ENCODE measurements at places on chromosomes 1 and 21.

DNA sequence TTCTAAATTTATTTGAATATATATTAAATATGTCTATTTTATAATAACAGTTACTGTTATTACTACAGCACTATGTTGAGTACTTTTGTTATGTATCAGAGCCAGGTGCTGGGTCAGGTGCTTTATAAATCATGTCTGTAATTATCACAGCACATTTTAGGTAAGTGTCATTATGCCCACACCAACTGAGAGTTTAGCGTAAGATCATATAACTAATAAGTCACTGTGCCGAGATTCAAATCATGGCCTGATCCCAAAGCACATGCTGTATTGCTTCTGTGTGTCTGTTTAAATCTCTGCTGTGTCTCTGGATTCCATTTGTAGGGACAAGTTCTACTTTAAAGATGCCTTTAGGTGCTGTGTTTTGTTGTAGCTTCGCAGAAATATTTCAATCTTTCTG lies 1.9 kb downstream of the GPSM2 start:
- DNase-seq = no peak

- no peak for DNase-seq
Observed at GRCh38 chr1:200979574-200980451, 43.7 kb downstream of the KIF21B start.

- DNase-seq = no peak
Observed at GRCh38 chr1:45622524-45623394, 1.1 kb downstream of the CCDC17 start.

GRCh38 chr1:74522148-74522547 lies 9.7 kb upstream of the LRRC53 start:
- no peak for DNase-seq

- no peak for DNase-seq
Observed at GRCh38 chr1:1221887-1222574, 8.1 kb upstream of the TNFRSF4 start.

DNA sequence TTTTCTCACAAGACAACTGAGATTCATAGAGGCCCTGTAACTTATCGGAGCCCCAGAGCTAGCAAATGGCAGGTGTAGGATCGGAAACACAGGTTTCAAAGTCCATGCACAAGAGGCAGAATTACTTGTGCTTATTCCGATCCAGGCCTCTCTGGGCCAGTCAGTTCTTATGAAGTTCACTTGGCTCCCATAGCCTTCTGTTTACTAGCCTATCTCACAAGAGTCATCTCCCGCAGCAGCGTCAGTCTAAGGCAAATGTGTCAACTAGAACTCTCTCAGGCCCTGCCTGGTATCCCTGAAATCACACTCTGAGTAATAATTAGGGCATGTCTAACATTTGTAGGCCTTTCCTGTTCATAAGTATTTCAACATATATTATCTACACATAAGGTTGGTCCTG lies 43.3 kb downstream of the PHC2 start:
- DNase-seq = no peak

GRCh38 chr1:26907071-26907917 lies 6.5 kb downstream of the NR0B2 start:
- no peak for DNase-seq

GRCh38 chr1:67749844-67750690 lies 65.1 kb downstream of the GADD45A start:
- peak; percentile 40 for DNase-seq

- no peak for DNase-seq
Observed at GRCh38 chr1:214537219-214537618, 14.2 kb downstream of the PTPN14 start.

- no peak for DNase-seq
Observed at GRCh38 chr1:99297923-99298322, 33.6 kb downstream of the PLPPR4 start.

DNA sequence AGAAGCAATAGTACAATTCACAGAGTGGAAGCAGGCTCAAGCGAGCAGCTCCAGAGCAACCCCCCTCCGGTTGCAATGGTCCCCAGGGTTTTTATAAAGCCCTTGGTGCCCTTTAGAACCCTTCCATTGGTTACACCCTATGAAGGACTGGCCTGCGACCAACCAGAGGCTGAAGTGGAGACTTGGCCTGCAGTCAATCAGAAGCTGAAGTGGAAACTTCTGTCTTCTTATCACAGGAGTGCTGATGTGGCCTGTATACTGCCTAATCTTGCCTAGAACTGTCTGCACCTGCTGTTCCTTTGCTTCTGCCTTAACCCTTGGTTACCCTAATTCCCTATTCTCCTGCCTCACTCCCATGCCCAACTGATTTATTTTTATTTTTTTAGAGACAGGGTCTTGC lies 15.4 kb upstream of the FRRS1 start:
- DNase-seq = no peak

Data from kidney (tissue), 22 donors.